ENCODE measurements at places on chromosomes 11 and 22.

- peak; percentile 33 for DNase-seq
These were observed 1.8 kb downstream of the SIK3 start for GRCh38 chr11:117096201-117096991.

GRCh38 chr11:128389461-128389976 lies 197.8 kb downstream of the ETS1 start:
- no peak for DNase-seq

GRCh38 chr11:25242928-25243327 lies 746.1 kb downstream of the LUZP2 start:
- DNase-seq, result no peak

DNA sequence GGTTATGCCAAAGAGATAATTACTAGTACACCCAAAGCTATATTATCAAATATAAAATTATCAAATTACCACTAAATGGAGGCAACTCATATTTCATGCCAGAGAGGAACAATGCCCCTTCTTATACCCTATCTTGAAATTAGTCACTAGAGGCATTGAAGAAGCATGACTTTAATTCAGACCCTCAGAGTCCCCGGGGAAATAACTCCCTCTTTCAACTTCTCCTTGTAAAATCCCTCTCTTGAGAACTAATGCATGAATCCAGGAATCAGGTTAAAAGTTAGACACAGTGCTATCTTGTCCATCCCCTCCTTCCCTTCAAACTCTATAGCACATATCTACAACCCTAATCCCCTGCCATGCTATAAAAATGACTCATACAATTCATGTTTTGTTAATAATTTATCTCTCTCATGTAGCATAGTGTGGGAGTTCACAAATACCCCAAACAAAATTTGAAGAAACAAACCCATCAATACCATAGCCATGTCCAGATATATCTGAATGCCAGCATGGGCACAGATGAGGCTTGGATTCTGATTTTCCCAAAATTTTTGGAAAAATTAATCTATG lies 665.4 kb downstream of the KCNA4 start:
- DNase-seq, result no peak

GRCh38 chr11:36356201-36356600 lies 60.1 kb downstream of the PRR5L start:
- no peak for DNase-seq

- DNase-seq, result no peak
These were observed 9.6 kb downstream of the POU2F3 start for GRCh38 chr11:120249279-120250262.

- DNase-seq, result no peak
These were observed 38.3 kb downstream of the BIRC2 start for GRCh38 chr11:102385085-102386007.

GRCh38 chr22:42442748-42443147 lies 10.5 kb upstream of the NFAM1 start:
- no peak for DNase-seq

DNA sequence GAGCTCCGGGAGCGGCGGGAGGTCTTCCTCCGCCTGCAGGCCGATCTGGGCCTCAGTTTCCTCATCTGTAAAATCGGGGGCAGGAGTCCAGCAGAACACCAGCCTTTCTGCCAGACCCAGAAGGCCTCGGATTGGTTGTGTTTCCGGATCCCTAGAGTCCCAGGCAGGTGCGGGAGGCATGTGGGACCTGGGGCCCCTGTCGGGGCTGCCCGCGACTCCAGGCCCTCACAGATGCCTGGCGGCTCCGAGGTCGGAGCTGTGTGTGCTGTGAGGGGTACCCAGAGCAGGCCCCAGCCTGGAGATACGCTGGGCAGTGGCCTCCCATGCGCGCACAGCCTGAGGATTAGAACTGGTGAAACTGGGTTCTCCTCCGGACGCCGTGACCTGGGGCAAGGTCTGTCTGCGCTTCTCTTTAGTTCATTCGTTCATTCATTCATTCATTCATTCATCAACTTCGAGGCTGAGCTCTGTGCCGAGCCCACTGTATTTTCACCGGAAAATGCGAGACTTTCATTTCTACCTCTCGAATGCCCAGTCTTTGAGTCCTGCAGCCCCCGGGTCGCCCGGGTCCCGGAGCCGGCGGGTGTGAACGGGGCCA lies 24.6 kb downstream of the FLRT1 start:
- no peak for DNase-seq

DNA sequence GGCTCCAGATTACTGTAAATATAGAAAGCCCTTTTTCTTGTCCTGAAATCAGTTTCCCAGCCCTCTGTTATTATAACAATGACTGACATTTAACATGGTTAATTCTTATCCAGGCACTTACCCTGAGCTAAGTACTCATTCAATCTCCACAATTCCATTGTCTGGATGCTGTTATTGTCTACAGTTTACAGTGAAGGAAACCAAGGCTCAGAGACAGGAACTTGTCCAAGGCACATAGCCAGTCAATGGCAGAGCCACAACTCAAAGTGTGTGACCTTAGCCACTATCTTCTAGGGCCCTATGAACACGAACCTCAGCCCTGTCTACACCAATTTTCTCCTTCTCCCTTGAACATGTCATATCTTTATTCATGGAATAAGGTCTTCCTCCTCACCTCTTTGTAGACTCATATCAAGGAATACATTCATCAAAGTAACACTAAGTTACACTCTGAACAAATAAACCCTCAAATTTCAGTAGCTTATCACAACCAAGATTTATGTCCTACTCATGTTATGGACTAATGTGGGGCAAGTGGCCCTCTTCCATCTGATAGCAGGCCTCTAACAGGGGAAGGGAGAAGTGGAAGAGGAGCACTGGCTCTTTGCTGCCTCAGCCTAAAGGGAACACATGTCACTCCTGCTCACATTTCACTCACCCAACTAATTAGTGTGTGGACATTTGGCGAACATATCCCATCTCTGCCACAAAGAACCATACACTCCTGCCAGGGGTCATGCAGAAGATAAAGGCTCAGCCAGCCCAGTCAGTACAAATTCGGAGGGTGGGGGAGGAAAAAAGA lies 39.3 kb upstream of the APLNR start:
- no peak for DNase-seq

GRCh38 chr11:69209421-69210309 lies 53.9 kb downstream of the SMIM38 start:
- no peak for DNase-seq

- no peak for DNase-seq
These were observed 38.6 kb upstream of the LMO2 start for GRCh38 chr11:33930317-33931021.

- DNase-seq, result no peak
These were observed 55.7 kb upstream of the CLDN5 start for GRCh38 chr22:19579880-19580279.

DNA sequence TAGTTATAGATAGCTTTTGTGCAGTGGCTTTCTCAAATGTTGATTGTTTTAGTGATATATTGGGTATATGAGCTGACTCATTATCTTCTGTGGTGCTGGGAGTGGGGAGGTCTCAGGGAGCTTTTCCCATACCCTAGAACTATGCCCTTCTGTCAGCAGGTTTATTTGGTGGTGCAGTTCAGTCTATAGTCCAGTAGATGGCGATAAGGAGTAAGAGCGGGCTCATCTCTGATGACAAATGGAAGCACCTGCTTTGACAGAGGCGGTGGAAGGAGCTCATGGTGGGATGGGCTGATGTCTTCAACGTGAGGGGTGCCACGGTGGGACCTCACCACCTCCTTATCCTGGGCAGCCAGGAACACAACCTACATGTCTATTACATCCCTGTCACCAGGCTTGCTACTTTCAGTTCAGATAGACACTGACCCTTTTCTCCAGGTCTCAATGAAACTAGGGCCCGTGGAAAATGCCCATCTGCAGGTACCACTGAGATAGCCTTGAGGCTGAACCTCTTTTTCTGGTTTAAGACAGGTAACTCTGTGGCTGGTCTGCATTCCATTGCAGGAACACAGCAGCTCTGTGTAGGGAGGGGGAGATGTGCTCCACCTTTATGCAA lies 13.0 kb upstream of the OR6A2 start:
- DNase-seq, result no peak

DNA sequence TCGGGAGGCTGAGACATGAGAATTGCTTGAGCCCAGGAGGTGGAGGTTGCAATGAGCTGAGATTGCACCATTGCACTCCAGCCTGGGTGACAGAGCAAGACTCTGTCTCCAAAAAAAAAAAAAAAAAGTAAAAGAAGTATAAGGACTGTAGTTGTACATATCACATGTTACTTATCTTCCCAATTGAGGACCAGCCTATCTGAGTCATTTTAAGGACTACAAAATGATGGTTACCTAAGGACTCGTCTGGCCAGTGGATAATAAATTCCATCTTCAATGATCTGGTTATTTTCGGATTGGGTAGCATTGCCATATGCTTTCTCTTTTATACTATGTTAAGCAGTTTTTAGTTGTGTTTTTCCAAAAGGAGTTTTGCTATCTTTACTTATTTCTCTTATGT lies 55.3 kb downstream of the PPFIA1 start:
- DNase-seq, result no peak

DNA sequence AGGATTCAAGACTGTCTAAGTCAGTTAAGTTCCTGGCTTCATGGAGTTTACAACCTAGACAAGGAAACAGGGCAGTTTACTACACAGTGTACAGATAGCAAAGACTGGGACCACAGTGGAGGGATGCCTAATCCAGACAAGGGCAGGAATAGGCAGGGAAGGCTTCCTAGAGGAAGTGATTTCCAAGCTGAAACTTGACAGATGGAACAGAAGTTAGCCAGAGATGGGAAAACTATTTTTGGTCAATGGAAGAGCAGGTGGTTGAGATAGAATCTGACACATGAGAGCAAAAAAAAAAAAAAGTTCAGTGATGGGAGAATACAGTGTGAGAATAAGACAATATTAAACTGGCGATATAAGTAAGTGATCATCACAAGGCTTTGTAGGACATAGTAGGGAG lies 1.3 kb downstream of the COA4 start:
- DNase-seq, result no peak

- DNase-seq, result no peak
These were observed 1352.8 kb downstream of the BRD1 start for GRCh38 chr22:48474881-48475280.

GRCh38 chr11:62419943-62420342 lies 1.1 kb downstream of the SCGB1A1 start:
- DNase-seq, result no peak

DNA sequence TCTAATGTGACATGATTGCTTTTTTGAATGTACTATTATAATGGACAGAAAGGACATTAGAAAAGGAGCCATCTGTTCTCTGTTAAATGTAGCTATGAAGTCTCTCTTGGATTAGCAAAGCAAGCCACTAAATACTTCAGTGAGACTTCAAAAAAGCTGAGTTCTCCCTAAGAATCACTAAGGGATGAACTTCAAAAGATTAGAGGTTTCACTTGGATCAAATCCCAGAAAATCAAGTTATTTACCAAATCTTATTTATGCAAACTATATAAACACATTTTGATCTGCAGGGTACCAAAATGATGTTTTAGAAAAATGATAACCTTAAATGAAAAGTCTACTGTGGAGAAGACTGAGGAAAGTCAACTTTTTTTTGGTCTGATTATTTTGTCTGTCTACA lies 82.1 kb upstream of the MTMR2 start:
- no peak for DNase-seq

GRCh38 chr11:72668629-72669347 lies 5.4 kb downstream of the PDE2A start:
- DNase-seq, result no peak

GRCh38 chr11:117444711-117445658 lies 117.3 kb downstream of the CEP164 start:
- DNase-seq, result no peak

DNA sequence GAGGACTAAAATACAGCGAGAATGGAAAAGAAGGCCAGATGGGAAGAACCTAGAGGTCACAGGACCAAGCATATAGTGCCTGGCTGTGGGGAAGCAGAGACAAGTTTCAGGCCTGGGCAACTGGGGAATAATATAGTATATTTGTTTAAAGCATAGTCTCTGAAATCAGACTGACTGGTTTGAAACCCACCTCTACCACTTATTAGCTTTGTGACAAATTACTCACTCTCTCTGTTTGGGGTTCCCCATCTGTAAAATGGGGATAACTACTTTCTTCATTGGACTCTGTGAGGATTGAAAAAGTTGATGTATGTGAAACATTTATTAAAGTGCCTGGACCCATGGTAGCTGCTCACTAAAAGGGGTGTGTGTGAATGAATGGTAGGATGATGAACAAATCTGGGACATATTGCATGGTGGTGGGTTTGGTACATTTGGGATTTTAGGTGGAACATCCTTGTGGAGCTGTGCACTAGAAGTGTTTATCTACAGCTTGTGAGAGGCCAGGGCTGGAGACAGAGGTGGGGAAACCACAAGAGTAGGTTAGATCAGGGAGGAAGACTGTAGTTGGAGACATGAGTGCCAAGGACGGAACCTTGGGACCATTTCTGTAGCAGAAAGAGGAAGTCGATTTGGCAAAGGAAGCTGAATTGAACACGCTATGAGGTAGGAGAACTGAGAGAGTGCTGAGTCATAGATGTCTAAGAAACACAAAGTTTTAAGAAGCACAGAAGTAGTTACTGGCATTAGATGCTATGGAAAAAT lies 52.6 kb downstream of the SWAP70 start:
- DNase-seq, result no peak

DNA sequence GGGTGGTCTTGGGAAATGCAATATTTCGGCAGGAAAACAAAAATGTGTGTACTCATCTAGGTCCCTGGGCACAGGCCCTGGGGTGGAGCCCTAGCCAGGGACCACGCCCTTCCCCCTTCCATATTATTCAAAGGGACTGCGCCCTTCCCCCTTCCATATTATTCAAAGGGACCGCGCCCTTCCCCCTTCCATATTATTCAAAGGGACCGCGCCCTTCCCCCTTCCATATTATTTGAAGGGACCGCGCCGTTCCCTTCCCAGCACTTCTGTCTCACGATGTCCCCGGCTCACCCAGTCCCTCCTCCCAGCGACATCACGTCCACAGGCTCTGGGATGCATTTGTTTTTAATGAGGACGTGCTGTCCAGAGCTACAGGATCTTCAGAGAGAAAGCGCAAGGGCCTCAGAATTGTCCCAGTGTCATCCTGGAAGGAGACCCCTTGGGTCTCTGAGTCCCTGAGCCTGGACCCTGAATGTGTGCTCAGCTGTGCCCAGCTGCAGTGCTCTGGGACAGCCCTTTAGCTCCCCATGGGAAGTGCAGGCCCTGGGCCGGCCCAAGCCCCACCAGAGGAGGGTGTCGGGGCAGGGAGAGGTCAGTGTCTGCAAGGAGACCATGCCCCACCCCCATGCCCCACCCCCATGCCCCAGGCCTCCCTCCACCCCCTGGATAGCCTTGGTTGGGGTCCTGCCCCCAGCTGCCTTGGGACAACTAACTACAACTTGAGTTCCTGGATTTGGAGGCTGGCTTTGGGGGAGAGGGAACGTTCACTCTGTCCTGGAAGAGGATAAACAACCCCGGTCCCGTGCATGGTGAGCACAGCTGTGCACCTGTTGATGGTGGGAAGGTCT lies 810.0 kb downstream of the BRD1 start:
- DNase-seq, result no peak

DNA sequence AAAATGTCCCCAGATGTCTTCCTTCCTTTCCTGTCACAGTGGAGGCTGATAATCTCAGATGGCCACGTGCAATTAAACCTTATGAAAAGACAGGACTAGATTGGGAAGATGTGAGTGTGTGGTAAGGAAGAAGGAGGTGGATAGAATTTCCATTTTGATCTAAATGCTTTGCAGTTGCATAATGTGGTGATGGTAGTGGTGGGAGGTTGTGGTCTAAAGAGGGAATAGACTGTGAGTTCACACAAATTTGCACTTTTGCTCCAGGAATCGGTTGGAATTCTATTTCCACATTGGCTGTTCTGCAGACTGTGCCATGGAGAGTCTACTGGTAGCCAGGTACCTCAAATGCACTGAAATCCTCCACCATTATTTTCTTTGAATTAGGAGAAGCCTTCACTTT lies 93.3 kb downstream of the ZBTB16 start:
- DNase-seq, result no peak
